NCI-H774 (cell line): ENCODE measurements at places on chromosomes 16 and 17.

DNA sequence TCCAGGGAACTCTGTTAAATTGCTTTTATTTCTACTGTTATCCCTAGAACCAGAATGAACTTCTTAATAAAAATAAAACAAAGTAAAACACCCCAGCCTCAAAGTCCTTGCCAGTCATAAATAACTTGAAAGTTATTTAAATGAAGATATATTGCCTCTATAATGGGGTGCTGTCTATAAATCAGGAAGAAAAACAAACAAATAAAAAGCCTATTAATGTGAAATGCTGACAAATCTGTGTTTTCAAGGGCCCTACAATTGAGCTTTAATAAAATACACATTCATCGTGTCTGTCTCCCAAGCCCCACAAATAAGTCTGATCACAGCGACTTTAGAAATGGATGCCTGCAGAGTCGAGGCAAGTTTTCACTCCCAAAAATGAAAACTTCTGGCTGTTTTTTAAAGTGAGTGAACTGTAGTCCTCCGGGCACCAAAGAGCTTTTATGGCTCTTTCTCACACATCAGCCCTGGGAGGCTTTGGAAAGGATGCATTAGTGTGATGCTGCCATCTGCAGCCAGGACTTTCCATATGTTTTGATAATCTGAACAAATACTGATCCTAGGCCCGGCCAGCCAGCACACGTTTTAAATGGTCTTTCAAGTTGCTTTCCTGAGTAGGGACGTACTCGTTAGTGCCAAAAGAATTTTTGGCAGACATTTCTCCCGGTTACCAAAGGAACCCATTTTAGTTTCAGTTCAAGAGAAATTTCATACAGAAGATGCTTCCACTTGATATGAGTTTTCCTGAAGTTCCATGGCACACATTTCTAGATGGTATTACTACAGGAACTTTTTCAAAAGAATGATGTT, 16.3 kb downstream of the NACA2 start:
- DNase-seq: peak; percentile 35

- DNase-seq: no peak
These were observed 270.7 kb downstream of the NTN1 start for GRCh38 chr17:9291912-9292560.

DNA sequence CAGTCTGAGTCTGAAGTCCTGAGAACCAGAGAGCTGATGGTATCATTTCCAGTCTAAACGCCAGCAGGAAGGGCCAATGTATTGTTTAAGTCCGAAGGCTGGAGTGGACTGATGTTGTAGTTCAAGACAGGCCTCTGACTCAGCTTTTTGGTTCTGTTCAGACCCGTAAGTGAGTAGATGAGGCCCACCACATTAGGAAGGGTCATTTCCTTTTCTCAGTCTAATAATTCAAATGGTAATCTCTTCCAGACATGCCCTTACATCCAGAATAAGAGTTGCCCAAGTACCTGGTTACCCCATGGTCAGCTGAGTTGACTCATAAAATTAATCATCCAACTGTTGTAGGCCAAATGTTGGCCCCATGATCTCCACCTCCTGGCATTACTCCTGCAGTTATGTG, 442.6 kb upstream of the HSBP1 start:
- no peak for DNase-seq

- DNase-seq: no peak
These were observed 1.0 kb downstream of the DCTN5 start for GRCh38 chr16:23642246-23642774.

DNA sequence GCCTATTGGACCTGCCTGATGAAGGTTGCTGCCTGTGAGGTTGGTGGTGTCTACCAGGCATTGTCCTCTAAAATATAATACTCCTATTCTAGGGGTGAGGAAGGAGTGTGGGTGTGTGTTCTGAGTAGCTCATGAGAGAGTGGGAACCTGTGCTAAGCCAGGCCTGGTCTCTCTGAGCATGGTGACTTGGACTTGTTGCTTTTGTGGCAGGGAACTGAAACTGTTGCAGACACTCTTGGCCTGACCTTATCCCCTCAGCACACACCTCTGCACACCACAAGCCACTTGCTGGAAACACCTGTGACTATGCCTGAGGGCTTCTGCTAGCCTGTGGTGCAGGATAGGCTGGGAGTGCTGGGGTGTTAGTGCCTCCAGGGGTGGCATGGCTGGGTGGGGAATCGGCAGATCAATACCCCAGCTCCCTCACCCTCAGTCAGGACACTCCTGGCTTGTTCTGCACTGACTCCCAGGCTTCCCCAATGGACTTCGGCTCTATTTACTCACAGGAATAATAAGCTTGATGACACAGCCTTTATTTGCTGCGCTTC, 29.9 kb downstream of the PLCG2 start:
- no peak for DNase-seq

DNA sequence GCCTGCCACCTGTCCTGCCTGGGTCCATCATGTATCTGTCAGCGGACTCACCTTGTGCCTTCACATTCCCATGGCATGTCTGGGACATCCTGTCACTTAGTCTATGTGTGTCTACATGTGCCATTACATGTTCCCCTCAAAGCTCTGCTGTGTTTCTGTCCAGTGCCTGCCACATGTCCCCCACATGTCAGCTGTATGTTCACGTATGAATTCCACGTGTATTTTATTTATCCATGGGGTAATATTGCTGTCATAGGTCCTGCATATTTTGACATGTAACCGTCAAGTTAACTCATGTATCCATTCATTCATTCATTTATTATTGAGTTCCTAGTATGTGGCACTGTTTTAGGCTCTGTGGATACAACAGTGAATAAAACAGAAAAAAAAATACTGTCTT, 20.8 kb downstream of the TMEM92 start:
- DNase-seq: no peak

GRCh38 chr17:50790618-50791017, 23.3 kb upstream of the ANKRD40CL start:
- DNase-seq: no peak

- DNase-seq: no peak
These were observed 81.8 kb downstream of the NT5M start for GRCh38 chr17:17384961-17385360.

- no peak for DNase-seq
These were observed 2.5 kb downstream of the TLCD3B start for GRCh38 chr16:30028438-30029076.

- DNase-seq: no peak
These were observed 22.2 kb upstream of the CLEC18C start for GRCh38 chr16:70151391-70151790.

DNA sequence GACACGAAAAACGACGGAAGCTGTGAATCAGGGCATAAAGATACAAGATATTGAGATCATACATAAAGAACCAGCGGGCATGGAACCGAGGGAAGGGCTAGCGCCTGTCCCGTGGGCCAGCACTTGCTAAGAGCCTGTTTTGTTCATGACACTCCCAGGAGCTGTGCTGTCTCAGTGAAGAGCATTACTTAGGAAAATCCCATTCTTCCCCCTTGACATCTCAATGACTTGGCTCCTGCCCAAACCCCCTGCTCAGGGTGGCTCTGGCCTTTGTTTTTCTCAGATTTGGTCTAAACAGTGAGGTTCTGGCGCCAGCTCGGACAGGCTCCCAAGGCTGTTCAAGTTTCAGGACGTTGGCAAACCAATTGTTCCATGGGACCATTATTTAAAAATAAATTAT, 79.1 kb upstream of the SEC14L1 start:
- DNase-seq: no peak

DNA sequence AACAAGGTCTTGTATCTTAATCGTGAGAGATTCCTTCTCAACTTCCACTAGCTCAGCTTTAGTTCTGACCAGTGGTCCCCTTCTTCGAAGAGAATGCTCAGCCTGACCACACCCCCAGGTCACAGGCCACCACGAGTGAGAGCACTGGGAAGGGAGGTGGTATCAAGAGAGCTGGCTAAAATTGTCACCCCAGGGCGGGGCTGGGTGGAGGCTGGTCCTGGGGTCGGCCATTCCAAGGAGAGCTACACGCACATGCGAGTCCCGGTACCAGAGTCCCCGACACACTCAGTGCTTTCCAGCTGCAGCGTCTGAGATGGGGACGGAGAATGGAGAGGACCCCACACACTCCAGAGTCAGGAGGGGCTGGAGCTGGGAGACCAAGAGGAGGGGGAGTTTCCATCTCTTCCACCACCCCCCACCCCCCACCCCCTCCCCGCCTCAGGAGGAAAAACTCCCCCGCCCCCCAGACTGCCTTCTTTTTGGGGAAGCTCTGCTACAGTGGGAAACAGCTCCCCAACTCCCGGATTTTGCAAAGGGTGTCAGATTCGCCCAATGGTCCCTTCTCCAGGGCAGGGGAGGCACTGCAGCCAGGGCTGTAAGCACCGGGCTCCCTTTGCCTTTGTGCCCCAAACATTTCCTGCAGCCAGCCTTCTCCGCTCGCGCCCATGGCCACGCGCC, 1.6 kb downstream of the C1QL1 start:
- no peak for DNase-seq

DNA sequence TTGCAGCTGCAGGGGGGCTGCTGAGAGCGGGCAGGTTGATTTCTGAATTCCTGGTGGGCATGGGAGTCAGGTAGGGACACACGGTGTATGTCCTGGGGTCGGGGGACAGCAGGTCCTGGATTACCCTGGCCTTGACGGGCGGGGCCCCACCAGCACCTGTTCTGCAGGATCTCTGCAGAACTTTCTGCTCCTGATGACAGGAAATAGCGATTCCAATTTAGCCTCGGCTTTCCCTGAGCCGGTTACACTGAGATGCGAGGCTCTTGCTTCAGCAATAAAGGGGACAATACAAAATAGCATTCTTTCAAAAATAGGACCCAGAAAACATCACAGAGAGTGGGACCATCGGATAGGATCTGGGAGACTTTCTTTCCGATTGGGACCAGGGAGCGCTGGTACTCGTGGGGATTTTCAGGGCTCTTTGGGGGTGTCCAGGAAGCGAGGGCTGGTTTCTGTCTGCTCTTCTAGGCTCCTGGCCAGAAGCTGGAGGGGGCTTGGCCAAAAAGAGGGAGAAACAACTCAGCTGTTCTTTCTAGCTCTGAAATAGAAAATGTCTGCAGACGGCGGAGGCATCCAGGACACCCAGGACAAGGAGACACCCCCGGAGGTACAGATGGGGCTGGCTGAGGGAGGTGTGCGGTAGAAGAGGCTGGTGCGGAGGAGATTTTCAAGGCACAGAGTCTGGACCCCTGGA, 642 bp downstream of the ZNF205 start:
- no peak for DNase-seq

DNA sequence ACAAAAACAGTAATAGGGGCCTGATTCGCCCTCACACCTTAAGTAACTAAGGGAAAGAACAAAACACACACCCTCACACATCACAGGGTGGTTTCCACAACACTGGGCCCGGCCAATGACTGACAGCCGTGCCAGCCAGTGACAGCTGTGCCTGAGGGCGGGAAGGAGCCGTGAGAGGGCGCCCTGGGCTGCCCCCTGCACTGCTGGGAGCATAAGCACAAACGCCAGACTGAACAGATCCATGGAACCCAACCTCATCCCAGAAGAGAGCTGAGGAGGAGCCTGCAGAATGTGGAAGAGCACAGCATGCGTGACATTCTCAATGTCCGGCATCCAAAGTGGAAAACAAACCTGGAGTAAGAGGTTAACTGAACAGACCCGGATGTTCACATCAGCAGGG, 16.0 kb downstream of the CSNK1D start:
- no peak for DNase-seq

- peak; percentile 68 for DNase-seq
These were observed at the start of gene RAC3 for GRCh38 chr17:82031303-82031884. Gene RAC3, plus strand, starts transcription at chr17:82031678. Its CDS starts 84 bp downstream, at chr17:82031762.

DNA sequence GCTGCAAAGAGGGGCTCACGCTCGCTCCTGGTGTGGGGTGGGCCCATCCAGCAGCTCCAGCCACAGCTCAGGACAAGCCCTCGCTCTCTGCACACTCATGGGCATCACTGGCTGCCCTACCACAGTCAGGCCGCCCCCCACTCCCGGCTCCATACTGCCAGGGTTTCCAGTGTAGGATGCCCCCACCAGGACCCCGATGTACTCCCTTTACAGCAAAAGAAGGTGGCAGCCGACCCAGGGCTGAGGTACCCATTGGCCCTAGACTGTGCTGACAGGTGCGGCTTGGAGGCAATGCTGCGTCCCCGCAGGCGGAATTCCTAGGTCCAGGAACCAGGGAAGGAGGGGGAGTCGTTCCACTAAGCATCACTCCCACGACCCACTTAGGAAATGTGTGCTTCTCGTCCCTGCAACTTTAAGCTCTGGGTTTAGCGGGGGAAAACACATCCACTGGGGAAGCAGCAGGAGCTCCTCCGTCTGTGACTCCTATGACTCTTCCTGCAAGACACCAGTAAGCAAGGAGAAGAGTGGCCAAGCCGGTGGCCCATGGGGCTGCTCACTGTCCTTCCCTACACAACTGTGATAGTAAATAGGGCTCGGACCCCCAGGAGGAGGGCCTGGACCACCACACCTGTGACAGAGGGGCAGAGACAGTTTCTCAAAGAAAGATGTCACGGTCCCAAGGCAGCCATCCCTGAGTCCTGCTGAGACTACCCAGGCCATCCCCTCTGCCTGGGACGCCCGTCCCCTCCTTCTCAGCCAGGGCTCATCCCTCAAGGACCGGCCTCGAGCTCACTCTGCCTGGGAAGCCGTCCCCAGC, 13.1 kb downstream of the CORO7 start:
- DNase-seq: no peak

DNA sequence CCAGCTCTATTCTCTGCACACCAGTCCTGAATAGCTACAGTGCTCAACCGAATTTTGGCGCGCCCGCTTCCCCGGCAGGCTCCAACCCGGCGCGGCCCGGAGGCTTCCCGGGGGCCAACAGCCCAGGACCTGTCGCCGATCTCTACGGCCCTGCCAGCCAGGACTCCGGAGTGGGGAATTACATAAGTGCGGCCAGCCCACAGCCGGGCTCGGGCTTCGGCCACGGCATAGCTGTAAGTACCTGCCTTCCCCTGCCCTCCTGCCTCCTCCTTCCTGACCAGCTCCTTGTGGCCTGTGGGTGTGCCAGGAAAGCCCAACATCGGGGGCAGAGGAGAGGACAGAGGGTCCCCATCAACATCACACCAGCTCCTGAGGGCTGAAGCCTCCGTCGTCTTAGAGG, 70.2 kb downstream of the CCDC182 start:
- DNase-seq: no peak

GRCh38 chr17:83064732-83065659, 14.4 kb upstream of the METRNL start:
- no peak for DNase-seq

GRCh38 chr17:27968206-27968732, 74.2 kb upstream of the NLK start:
- no peak for DNase-seq

GRCh38 chr17:733743-734142, 1.3 kb downstream of the TLCD3A start:
- no peak for DNase-seq

GRCh38 chr16:57051696-57052228, 40.6 kb upstream of the CPNE2 start:
- DNase-seq: no peak

DNA sequence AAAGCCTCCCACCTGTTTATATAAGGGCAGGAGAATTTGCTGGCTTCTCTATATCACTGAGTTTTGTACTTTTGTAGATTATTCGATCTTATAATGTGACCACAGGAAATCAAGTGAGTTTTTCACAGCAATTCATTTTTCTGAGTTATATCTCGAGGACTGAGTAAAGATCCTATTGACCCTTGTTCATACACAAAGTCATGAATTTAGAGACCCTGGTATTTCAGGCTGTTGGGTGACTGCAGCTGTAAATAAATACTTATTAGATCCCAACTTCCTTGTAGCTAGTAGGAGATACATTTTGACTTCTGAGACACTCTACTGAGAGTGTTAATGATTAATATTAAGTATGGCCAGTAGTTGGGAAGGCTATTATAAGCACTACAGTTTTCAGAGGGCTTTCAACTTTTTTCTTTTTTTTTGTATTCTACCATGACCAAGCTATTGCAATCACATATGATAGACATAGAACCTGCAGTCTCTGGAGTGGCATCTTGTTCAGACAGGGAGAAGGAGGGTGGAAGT, 3.2 kb upstream of the KRT20 start:
- no peak for DNase-seq

- no peak for DNase-seq
These were observed 14.4 kb downstream of the THUMPD1 start for GRCh38 chr16:20727181-20727580.
